ENCODE measurements at places on chromosomes 7 and 10.

DNA sequence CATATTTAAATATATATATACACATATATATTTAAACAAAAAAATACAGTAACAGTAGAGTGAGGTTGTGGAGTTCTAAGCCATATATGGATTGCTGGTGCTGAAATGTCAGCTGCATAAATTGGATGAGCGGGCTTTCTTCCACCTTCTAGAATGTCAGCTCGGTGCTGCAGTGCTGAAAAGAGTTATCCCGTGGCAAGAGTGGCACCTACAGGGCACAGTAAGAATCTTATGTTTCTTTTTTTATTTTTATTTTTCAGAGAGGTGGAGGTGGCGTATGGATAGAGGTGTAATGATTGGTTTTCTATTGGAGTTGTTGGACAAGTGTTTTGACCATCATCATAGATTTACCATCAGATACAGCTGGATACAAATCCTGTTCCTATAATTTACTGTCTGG lies 86.2 kb upstream of the DYNC1I1 start:
- DNase-seq: no peak

GRCh38 chr7:20236790-20237189 lies 19.6 kb upstream of the MACC1 start:
- DNase-seq: no peak

DNA sequence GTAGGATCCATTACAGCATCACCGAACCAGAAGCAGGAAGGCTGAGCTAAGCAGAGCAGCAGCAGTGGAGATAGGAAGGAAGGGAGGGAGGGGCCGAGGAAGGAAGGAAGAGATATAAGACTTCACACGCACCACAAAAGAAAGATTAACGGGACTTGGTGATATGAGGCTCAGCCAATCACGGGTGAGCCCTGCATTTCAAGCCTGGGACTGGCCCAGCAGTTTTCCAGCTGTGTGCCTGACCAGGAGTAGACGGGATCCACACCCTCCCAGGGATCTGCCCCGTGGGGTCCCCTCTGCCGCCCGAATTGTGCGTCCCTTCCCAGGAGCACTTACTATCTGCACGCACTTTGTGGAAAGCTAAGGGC lies 16.2 kb downstream of the ATG9B start:
- DNase-seq: no peak

GRCh38 chr10:67770537-67770936 lies 67.5 kb downstream of the DNAJC12 start:
- no peak for DNase-seq

GRCh38 chr10:4070921-4071660 lies 286.1 kb upstream of the KLF6 start:
- DNase-seq: no peak
